ENCODE measurements at places on chromosomes 2 and 18. TPM values are rescaled to one million over a fixed set of nuclear protein-coding genes. Genes with fewer than 3 reads are reported as not detected.

GRCh38 chr2:184336688-184337087 lies 261.6 kb upstream of the ZNF804A start:
- no peaks in the 10 kb centered on the region for H3K36me3 ChIP-seq
- H3K27ac ChIP-seq = no peak overlapping the region
- H3K27me3 ChIP-seq = no peaks in the 10 kb centered on the region
- no peak for DNase-seq
- H3K4me3 ChIP-seq = no peak overlapping the region

The HOXD11 gene
- polyA plus RNA-seq = not detected

GRCh38 chr2:101625387-101625786 lies 72.1 kb upstream of the MAP4K4 start:
- peaks cover 72% of the 10 kb centered on the region for H3K4me1 ChIP-seq
- peak; percentile 75 for DNase-seq
- H3K36me3 ChIP-seq = no peaks in the 10 kb centered on the region
- H3K4me3 ChIP-seq = no peak overlapping the region
- no peak overlapping the region for H3K27ac ChIP-seq

The UGT1A3 gene
- 0.39 TPM for polyA plus RNA-seq

The PCBP1 gene
- 137 TPM for polyA plus RNA-seq

- H3K36me3 ChIP-seq = no peaks in the 10 kb centered on the region
- no peak overlapping the region for H3K4me3 ChIP-seq
- no peak overlapping the region for H3K27ac ChIP-seq
- H3K4me1 ChIP-seq = peaks cover 52% of the 10 kb centered on the region
- H3K27me3 ChIP-seq = no peaks in the 10 kb centered on the region
- no peak for DNase-seq
These were observed 172.3 kb downstream of the ALPK2 start for GRCh38 chr18:58456625-58457024.

GRCh38 chr18:69636529-69637301 lies 236.0 kb downstream of the DOK6 start:
- no peak overlapping the region for H3K4me3 ChIP-seq
- H3K27me3 ChIP-seq = no peaks in the 10 kb centered on the region
- H3K27ac ChIP-seq = no peak overlapping the region
- peak; percentile 6 for DNase-seq
- no peaks in the 10 kb centered on the region for H3K4me1 ChIP-seq

The PCARE gene
- polyA plus RNA-seq = not detected

DNA sequence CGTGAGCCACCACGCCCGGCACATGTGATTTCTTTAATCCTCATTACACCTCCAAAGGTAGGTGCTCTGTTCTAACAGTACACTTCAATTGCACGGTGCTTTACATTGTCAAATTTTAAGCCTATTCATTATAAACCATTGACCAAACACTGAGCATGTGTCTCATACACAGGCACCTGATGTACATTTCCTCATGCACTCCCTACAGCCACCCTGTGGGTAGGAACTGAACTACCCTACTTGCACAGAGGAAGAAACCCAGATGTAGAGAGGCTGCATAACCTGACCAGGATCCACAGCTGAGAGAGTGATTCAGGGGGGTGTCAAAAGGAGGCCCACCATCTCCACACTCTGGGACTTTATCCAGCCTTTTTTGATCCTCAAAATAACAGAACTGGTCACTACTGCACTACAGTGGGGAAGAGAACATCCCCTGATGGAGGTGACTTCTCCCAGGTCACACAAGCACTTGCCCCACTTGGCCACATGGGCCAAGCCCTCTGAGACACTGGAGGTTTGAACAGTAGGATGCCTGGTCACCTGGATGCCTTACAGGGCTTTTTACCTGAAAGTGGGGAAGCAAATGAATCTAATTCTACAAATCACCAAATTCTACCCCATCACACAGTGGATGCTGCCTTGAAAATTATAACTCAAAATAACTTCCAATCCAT lies 6.9 kb upstream of the DPYSL5 start:
- peaks cover 33% of the 10 kb centered on the region for H3K27me3 ChIP-seq
- H3K27ac ChIP-seq = no peak overlapping the region
- no peaks in the 10 kb centered on the region for H3K36me3 ChIP-seq
- no peaks in the 10 kb centered on the region for H3K4me1 ChIP-seq
- no peak overlapping the region for H3K4me3 ChIP-seq
- DNase-seq = peak; percentile 15

DNA sequence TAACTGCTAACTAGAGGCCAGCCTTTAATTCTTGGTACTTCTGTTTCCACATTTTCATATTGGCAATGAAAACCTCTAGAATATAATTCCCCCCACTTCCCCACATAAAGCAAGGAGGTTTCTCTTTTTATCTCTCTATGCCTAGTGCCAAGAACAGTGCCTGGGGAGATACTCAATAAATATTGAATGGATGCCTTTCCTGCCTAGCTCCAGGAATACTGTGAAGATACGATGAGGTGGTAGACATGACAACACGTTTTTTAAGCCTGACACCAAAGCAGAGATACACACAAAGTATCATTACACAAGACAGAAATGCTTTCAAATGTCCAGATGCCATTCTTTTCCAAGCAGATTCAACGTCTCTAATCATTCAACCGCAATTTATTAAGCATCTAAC lies 535.5 kb downstream of the XIRP2 start:
- H3K27me3 ChIP-seq = no peaks in the 10 kb centered on the region
- no peak for DNase-seq
- no peak overlapping the region for H3K27ac ChIP-seq
- H3K36me3 ChIP-seq = no peaks in the 10 kb centered on the region
- no peak overlapping the region for H3K4me3 ChIP-seq

DNA sequence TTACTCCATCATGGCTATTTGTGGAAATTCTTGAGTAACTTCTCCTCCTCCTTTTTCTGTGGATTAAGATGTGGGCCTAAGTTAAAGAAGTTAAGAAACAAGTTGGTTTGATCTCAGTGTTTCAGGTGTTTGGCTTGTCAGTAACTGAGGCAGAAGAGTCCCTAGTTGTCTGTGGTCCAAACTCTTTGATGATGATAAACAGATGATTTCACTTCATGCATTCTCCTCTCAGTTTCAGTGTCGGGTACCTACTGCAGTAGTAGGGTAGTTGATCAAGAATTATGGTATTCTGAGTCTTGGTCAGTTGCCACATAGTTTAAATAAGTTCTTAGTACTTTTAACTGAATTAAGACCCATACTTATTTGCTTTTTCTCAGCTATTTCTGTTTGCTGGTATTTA lies 85.6 kb downstream of the NCOA1 start:
- H3K36me3 ChIP-seq = no peaks in the 10 kb centered on the region
- H3K27ac ChIP-seq = no peak overlapping the region
- no peaks in the 10 kb centered on the region for H3K27me3 ChIP-seq
- no peaks in the 10 kb centered on the region for H3K4me1 ChIP-seq
- DNase-seq = no peak
- no peak overlapping the region for H3K4me3 ChIP-seq

DNA sequence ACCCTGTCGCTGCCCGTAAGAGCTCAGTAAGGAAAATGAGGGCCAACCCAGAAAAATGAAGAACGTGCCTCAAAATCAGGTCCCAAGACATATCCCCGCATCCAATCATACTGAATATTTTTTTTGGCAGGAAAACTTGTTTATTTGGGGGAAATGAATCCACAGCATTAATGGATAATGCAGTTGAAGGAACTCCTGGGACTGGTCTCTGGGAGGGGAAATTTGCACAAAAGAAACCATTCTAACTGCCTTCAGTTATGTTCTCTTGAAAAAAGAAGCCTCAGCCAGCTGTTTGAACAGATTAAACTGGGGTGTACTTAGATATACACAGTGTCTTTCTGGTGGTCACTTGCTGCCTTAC lies 61.3 kb downstream of the SPRED2 start:
- H3K27ac ChIP-seq = peak overlapping the region; percentile 67
- no peak for DNase-seq

The PIK3C3 gene
- polyA plus RNA-seq = 42.8 TPM

The TGFA gene
- polyA plus RNA-seq = 6.7 TPM

The C2orf66 gene
- 0.05 TPM for polyA plus RNA-seq

The PRKAG3 gene
- not detected for polyA plus RNA-seq

All from HepG2 (cell line).